SW 1271 (cell line): ENCODE measurements at places on chromosomes 7 and 10.

DNA sequence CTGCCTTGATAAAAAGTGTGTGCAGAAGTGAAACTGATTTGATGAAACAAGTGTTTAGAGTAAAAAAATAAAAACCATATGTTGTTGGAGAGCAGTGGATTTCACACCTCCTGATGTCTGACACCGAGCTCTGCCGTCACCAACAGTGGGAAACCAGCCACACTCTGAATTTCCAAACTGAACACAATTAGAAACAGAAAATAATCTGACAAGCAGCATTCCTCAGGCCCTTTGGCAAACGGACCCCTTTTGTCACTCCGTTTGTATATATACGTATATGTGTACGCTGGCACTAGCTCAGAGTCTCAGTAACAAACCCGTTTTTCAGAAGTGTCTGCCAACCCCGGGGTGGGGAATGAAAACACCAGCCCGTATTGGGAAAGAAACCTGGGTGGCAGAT, 32.4 kb downstream of the TACC2 start:
- no peak for DNase-seq

GRCh38 chr10:49632406-49633317, 18.8 kb downstream of the CHAT start:
- no peak for DNase-seq

GRCh38 chr10:117424883-117425649, 49.8 kb upstream of the PDZD8 start:
- DNase-seq = no peak

DNA sequence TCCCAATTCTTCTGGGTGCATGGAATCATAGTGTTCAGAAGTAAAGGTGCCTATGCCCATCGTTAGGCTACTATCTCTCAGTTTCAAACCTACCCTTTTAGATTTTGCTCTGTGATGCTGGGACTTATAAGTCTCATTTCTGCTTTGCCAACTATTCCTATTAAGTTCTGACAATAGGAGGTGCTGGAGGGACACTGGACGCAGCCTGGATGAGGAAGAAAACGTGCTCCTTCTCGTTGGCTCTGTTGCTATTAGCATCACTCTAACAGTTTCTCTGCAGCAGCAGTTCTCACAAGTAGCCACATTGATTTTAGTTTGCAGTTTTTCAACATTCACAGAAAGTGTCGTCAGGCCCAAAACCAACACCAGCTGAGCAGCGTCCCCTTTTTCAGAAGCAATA, 72.4 kb downstream of the ABCC2 start:
- no peak for DNase-seq

DNA sequence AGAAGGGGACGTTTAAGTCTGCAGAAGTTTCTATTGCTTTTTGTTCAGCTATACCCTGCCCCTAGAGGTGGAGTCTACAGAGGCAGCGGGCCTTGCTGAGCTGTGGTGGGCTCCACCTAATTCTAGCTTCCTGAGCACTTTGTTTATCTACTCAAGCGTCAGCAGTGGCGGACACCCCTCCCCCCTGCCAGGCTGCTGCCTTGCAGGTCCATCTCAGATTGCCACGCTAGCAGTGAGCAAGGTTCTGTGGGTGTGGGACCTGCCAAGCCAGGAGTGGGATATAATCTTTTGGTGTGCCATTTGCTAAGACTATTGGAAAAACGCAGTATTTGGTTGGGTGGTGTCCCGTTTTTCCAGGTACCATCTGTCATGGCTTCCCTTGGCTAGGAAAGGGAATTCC, 147.3 kb upstream of the PRPS1L1 start:
- no peak for DNase-seq

- no peak for DNase-seq
These were observed 302.1 kb downstream of the ABCA13 start for GRCh38 chr7:48473205-48473865.

DNA sequence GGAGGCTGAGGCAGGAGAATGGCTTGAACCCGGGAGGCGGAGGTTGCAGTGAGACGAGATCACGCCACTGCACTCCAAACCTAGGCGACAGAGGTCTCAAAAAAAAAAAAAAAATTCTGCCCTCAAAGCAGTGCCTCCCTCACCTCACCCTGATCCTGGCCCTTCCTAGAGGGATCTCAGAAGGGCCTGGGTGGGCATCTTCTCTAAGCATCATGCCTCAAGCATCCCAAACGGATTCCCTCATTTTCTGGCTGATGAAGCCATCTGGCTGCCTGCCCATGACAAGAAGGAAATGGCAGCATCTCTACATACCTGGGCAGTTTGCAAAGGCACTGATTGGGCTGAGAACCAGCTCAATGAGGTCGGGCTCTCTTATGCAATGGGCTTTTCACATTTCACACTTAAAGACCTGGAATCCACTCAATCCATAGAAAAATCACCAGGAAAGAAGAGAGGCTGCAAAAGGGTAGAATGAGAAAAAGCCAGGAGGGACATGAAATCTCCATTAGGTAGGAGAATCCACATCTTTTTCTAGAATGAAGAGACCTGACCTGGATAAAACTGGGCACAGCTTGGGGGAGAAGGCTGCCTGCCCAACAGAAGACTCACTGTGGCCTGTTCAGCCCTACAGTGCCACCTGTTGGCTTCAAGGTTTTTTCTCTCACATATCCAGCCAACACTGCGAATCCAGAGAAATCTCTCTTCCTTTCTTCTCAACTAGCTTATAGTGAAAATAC, 48.1 kb downstream of the PDLIM1 start:
- peak; percentile 37 for DNase-seq

DNA sequence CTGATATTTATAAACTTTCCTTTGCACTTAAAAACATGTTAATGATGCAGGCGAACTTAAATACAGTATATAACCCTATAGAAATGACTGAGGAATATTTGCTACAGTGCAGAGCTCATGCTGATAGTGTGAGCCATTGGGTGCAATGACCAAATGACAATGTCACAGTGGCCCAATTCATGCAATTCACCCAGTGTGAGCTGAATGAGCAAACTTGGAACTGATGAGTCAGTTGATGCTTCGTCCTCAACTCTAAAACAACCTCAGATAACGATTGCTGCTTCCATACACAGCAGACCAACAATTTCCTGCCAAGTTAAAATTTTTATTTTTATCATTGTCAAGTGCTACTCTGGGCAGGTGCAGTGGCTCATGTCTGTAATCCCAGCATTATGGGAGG, 12.1 kb upstream of the ZC3HAV1L start:
- no peak for DNase-seq

DNA sequence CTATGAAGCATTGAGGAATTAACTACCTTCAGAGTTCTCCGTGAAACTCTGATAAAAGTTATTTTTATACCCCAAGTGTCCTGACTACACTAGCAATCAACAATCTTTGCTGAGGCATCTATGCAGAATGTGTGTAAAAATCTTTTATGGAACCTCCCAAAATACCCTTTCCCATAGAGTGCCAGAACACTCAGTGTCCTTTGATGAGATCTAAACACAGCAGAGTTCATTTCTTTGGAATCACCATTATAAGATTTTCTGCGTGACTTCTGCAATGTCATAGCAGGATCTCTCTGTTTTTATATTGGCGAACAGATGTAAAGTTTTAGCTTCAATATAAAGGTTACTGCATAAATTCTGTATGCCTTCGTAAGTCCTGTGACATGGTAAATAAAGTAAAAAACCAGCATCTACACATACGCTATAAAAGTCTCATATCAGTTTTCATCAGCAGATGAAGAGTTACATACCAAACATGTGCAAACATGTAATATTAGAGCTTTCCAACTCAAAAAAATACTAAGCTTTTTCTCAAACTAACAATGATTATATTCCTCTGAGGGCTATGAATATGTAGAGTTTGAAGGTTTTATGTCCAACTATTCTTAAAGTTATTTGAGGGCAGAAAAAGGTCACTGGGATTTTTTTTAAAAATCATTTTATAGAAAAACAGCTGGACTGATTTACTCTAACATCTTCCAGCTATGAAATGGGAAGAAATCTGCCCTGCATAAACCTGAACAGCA, 67.2 kb downstream of the SKIDA1 start:
- no peak for DNase-seq

DNA sequence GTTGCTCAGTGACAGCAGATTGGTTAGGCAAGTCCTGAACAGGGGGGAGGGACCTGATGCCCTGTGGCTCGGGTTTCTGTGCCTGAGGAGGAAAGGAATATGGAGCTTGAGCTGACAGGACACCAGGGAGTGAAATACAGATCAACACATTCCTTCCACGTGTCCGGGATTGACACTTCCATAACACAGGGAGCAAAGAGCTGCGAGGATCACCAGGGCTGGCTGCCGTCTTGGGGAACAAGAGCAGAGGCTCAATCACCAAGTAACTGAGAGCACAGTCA, 36.7 kb upstream of the EFCAB10 start:
- DNase-seq = no peak

GRCh38 chr10:75926763-75927162, 495.3 kb downstream of the LRMDA start:
- DNase-seq = no peak

- DNase-seq = no peak
These were observed 18.7 kb downstream of the MPP7 start for GRCh38 chr10:28284126-28284525.

- no peak for DNase-seq
These were observed 213.9 kb downstream of the ELFN1 start for GRCh38 chr7:1883834-1884582.

GRCh38 chr10:74855027-74855426, 28.6 kb downstream of the KAT6B start:
- no peak for DNase-seq

- DNase-seq = no peak
These were observed 7.9 kb downstream of the GJD4 start for GRCh38 chr10:35613107-35613440.

DNA sequence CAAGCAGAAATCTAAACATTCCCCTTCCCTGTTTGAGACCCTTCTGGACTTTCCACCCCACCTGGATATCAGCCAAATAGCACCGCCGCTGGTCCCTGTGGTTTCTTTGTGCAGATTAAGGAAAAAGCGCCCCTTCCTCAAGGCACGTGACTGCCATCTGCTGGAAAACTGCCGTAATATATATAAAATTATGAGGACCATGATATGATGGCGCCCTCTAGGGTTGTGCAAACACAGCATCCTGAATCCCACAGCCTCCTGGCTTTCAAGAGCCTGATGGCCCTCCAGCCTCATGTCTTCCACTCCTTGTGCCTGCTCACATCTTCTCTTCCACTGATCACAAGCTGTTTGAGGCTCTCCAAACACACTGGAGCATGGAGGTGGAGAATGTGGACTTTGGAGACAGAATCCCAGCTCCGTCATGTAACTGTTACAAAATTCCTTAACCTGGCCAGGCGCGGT, 121.3 kb downstream of the MYL10 start:
- DNase-seq = peak; percentile 32

DNA sequence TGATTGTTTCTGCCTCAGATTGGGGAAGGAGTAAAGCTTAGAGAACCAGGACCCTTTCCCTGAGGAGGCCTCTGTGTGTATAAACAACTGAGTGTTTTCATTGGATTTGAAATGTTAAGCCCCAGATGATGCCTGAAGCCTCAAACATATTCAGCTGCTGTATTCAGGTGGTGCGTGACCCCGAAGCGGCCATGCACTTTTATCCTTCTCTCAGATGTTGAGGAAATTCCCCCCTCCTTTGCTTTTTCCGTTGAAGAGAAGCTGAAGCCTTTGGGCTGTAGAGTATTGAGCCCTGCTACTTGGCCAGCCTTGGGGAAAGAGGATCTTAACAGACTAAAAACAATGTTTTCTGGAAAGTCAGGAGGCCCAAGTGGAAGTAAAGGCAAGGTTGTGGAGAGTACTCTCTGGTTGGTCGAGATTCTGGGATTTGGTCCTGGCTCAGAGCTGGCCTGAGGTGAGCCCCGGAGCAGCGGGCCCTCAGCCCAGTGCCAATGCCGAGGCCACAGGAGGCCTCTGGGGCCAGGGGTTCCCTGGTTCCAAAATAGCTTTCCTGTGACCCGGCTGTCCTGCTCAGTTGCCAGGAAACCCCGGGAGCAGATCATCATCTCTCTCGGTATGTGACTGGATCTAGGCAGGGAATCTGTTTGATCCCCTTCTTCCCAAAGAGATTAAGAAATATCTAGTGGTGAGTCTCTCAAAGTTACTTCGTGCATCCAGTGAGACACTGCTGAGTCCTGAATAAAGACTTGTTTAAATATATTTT, 22.5 kb downstream of the FKBP6 start:
- DNase-seq = no peak

DNA sequence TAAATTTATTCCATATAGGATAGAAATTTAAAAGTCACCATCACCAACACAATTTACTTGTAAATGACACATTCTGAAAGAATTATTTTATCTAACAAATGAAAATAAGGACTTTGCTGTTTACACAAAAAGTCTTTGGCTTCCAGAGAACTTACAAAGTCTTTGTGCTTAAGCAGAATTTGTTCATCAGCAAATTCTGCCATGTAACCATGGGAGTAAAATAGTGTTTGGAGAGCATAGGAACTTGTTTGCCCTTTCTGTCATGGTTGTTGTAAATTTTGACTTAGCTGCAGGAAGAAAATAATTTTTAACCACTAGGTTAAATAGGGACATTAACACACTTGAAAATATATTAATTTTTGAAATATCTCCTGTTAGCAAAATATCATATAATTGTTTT, 15.2 kb downstream of the FGL2 start:
- DNase-seq = no peak

- no peak for DNase-seq
These were observed 32.8 kb downstream of the TMEM130 start for GRCh38 chr7:98836811-98837629.

DNA sequence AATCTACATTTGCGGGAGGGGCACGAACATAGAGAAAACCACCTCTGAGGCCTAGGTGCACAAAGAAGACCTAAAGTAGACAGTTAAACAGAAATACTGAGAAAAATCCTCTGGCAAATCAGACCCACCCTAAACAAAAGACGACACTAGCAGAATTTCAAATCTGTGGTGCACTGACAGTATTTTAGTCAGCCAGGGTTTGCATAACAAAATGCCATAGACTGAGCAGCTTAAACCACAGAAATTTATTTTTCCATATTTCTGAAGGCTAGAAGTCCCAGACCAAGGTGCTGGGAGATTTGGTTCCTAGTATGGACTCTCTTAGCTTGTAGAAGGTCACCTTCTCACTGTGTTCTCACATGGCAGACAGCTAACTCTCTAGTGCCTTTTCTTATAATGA, 26.3 kb downstream of the IPMK start:
- no peak for DNase-seq

GRCh38 chr7:55081472-55082227, 62.8 kb downstream of the EGFR start:
- DNase-seq = no peak

DNA sequence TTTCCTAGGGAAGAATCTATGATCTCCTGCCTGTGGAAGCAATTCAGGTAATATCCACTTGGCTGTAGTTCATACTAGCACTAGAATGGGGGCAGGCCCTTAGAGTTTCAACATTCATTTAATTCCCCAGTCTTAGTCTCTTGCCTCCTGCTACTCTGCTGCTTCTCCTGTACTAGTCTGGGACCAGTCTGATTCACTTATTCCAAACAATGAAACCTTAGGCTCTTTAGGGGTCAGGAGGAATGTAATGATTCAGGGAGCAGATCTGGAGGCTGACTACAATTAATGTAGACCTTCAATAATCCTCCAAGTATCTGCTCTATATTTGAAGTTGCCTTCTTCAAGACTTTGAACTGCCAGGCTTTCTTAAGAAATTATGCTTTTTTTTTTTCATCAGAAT, 101.8 kb downstream of the GNAT3 start:
- no peak for DNase-seq

- DNase-seq = no peak
These were observed 135.3 kb downstream of the OAT start for GRCh38 chr10:124283215-124283948.

- DNase-seq = no peak
These were observed 41.5 kb upstream of the PRKCQ start for GRCh38 chr10:6621536-6621935.

GRCh38 chr10:9294132-9294663, 1239.7 kb downstream of the GATA3 start:
- DNase-seq = no peak

- DNase-seq = no peak
These were observed 34.2 kb upstream of the XRCC2 start for GRCh38 chr7:152710153-152710442.
